Endothelial cell of umbilical vein (primary cell): ENCODE measurements at places on chromosomes 3 and 15. TPM values are rescaled to one million over a fixed set of nuclear protein-coding genes. Genes with fewer than 3 reads are reported as not detected.

MORC1 gene
- polyA plus RNA-seq: not detected in 2 replicates

KLF15 gene
- polyA plus RNA-seq: 2.2 and 2.8 TPM in 2 replicates

SLC28A2 gene
- not detected in 2 replicates for polyA plus RNA-seq

CFAP100 gene
- not detected in 2 replicates for polyA plus RNA-seq

TTLL13 gene
- polyA plus RNA-seq: 0.04 and 0.05 TPM in 2 replicates

SEMA6D gene
- 16.3 and 16.4 TPM in 2 replicates for polyA plus RNA-seq

COLQ gene
- polyA plus RNA-seq: 2.0 TPM in 2 replicates

DNA sequence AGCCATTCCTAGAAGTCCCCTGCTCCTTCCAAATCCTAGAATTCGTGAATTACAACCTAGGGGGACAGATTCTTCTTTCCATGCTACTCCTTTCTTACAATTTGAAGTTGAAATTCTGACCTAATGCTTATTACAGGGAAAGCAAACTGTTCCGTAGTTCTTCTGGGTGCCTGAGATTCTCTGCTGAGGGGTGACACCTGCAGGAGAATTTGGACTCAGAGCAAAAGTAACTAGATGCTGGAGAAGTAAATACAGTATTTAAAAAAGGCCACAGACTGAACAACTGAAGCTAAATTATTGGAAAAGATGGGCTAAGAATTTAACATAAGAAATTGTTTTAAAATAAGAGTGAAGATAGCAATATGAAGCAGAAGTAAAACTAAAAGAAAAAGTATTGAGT is 37.9 kb downstream of the ACAD9 start:
- no peak for DNase-seq

DNA sequence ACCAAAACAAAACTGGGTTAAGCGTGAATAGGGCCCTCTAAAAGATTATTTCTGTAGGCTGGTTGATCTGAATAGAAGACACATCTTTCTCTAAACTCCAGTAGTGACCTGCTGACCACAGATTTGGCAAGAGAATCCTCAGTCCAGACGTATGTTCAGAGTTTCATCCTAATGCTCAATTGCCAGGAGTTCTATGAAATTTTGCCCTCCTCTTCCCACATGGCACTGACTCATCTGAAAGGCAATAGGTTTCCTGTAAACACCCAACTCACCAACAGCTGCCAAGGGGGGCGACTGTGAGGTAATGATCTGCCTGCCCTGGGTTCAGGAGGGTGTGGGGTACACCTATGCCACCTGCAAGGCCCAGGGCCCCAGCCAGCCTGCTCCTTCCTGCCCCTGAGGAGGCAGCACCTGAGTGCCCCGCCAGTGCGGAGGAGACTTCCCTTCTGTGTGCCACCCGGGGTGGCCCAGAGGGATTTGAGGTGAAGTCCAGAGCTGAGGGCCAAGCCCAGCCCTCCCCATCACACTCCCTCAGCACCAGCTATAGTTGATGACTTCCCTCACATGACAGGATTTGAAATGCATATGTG is 8.4 kb upstream of the PLA2G4D start:
- DNase-seq: peak; percentile 28

DNA sequence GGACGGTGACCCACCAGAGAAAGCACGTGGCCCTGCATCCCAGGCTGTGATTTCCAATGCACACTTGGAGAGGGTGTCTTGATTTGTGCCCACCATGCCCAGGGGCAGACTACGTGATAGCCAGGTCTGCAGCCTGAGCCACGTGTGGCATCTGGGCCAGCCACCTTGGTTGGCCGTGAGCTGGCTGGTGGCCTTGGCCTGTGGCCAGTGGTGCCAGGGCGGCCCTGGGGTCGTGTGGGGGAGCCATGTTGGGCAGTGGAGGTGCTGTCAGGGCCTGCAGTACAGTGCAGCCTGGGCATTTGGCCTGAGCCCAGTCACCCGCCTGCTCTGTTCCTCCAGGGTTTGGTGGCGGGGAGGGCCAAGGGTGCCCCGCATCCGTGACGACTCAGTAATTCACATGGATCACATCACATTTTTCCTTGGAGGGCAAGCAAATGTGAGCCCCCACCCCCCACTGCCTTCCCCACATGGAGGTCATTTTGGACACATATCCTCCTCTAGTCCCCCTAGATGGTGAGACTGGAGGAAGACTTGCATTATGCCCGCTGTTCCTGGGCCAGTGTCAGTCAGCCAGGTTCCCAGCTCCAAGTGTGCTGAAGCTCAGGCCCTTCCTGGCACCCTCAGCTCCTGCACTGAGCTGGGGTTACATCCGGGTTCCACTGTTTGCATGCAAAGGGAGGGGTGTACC is 201.4 kb downstream of the UBE3A start:
- no peak for DNase-seq

DNA sequence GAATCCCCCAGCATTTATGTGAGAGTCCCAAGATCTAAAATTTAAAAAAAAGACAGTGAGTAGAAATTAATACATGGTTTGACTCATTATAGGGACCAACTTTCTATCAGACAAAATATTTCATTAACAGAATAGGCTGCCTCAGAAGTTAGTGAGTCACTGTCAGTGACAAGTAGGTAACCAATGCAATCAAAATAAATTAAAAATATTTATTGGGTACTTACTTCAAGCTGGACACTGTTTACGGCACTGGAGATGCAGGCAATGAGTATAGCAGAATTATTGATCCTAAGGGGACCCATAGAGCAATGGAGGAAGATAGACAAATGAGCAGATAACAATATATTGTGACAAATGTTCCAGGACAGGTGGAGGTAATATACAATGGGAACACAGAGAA is 135.6 kb upstream of the BCL6 start:
- no peak for DNase-seq

DNA sequence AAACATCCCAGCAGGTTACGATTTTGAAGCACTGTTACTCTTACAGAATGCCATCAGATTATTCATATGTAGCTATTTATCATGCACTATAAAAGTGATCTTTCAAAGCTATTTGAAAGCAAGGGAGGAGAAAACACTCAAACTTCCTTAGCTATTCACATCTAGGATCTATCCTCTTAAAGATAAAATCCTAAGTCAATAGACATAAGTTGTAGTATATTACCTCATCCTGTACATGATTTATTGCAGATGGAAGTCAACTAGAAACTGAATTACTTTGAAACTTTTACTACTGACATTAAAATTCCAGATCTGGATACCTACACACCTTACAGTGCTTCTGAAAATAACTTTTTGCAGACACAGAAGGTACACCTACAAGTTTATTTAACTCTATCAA is 197.2 kb downstream of the MEIS2 start:
- DNase-seq: no peak

- DNase-seq: no peak
Observed at GRCh38 chr3:58441514-58442450, 8.2 kb upstream of the PDHB start.

DNA sequence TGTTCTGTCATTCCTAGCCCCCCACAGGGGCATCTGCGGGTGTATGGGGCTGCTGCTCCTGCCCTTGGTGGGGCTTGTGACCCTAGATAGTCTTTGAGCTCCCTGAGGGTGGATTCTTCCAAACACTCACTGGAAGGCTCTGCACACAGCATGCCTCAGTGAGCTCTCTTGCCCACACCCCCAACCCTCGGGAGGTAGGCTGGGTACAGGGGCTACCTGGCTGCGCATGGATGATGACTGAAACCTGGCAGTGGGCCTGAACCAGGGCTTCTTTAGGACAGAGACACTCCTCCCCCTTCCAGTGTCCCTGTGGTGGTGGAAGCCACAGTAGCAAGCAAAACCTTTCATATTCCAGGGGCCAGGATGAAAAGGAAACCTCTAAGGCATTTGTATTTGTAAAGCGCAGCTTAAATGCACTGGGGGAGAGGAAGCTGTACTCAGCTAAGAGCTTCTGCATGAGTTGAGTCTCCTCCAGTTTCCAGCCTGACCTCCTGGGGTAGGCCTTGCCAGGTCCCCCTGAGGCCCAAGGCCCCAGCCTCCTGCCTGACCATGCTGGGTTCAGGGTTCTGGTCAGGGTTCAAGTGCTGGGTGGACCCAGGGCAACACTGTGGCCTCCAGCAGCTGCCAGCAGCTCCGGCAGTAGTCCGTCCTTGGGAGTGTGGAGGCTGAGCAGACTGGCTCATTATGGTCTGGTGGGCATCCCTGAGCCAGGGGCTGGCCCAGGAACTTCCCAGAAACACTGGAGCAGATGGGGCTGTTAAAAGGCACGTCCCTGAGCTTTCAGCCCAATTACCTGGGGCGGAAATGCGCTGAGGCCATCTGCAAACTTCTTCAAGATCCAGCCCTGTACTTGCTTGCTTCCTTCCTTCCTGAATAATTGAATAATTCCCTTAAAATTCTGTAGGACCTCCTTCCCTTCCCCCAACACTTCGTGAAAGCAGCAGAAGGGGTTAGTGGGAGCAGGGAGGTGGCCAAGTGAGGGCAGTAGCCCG is 89.7 kb downstream of the HMG20A start:
- DNase-seq: no peak

DNA sequence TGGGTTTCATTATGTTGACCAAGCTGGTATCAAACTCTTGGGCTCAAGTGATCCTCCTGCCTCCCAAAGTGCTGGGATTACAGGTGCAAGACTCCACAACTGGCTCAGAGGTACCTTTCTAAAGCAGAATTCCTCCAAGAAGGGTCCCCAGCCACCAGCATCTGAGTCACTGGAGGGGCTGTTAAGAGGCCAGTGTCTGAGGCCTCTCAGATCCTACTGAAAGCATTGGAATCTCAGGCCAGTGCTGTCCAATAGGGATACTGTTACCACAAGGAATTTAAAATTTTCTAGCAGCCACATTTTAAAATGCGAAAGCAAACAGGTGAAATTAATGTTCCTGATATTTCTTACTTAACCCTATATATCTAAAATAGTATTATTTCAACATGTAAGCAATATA is 1.3 kb downstream of the CAV3 start:
- DNase-seq: no peak

DNA sequence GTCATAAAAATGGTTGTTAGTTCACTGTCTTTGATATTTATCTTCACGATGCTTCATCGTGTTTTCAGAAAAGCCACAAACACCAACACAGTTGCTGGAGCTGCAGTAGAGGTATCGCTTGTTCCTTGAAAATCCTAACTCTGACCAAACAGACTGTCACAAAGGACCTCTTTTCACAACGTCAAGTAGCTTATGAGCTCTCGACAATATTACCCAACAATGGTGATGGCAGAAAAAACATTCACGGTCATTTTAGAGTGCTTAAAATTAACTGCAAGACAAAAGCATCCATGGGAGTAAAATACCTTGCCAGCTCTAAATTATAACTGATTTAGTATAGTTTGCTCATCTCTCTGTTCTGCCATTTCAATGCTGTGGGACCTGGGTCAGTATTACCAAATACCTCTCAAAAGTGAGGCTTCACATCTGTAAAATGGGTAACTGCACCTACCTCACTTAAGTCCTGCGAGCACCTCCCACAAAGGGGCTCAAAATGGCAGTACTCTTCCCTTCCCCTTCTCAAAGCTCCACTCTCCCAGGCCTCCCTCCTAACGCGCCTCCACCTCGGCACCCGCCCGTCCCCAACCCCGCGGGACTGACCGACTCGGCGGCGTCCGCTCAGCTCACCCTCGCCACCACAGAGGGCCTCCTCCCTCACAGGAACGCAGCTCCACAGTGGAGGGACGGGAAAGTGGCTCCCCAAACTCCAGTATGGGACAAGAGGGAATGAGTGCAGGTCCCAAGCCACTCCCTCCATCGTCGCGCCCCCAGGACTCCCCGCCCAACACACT is 546 bp downstream of the TRIM59 start:
- no peak for DNase-seq

GRCh38 chr3:52072020-52072419 is 15.6 kb upstream of the DUSP7 start:
- DNase-seq: no peak

DNA sequence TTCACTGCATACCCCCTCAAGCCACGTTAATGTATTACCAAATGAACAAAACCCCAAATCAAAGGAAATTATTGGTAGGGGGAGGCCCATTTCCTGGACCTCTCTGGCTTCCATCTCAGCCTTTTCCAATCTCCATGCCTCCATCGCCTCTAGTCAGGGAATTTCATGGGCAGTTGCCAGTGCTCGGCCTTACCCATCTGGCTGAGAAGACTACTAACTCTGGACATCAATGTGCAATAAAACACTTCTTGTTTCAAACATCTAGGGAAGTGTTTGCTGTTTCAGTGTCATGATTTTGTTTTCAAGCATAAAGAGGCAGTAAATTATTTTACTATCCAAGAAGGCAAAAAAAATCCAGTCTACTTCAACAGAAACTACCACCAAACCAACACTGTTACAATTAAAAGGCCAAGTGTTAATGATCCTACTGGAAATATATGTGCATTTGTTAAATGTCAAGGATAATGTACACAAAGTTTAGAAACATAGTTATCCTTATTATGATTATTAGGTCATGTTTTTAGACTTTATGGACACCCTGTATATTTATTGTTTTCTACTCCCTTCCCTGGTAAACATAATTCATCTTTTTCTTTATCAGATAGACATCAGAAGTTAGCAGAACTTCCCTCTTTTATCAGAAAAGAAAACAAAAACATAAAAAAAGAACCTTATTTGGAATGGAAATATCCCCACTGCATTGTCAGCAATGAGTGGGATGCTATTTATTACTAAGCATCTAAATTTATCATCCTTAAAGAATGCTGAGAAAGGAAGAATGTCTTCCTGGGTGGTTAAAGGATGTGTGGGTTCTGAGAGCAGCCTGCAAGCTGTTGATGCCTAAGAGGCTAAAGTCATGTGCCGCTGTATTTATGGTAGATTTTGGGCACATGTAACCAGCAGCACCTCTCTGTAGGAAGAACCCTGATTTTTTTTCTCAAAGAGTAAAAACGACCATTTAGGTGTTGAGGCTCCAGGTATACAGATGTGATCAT is 15.2 kb downstream of the LDHAL6B start:
- DNase-seq: no peak

- DNase-seq: no peak
Observed at GRCh38 chr3:15520804-15521572, 518 bp downstream of the COLQ start.

DNA sequence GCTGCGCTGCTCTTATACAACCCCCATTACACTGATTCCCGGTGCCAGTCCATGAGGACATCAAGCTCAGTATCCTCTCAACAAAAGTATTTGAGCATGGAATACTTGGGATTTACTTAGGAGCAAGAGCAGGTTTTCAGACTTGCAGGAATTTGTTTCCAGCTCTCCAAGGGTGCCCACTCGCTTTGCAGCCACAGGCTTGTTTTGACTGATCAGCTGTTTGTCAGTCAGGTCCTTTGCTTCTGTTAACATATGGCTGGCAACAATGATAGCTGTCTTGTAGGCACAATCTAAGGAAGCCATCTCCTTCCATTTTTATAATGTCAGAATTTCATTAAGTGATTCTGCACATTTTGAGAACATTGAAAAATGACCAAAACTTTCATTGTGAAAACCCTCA is 38.2 kb upstream of the MCF2L2 start:
- no peak for DNase-seq

DNA sequence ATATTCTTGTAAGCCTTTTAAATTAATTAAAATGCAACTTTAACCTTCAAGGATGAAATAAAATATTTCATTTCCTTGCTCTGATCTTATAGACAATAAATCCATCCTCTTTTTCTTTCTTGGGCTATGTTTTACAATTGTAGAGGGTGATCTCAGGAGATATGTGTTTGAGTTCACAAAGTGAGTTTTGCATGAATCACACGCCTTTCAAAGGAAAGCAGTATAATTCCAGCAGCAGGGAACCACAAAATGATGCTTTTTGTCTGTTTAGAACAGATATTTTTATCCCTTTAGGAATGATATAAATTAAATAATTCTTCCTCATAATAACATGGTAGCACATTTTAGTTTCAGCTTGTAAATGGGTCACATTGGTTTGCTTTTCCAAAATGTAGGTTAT is 191.2 kb downstream of the SEMA6D start:
- DNase-seq: no peak
